ENCODE measurements at places on chromosomes 2 and 18. TPM values are rescaled to one million over a fixed set of nuclear protein-coding genes. Genes with fewer than 3 reads are reported as not detected.

DNA sequence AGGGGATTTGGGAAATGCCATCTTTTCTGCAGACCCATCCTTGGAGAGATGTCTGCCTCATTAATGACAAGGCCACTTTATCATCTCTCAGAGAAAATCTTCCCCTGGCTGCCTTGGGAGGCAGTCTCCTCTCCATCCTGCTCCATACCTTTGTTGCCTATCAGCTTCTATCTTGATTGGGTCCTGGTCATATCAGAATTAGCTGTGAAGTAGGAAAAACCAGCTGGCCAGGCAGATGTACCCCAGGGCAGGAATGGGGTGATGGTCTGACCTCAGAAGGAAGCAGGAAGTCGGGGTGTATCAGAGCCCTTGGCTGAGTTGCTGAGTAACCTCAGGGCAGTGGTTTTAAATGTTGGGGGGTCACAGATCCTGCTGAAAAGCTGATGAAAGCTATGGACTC lies 41.3 kb downstream of the ALK start:
- DNase-seq = no peak

- peak; percentile 36 for DNase-seq
Observed at GRCh38 chr2:25473758-25474340, 132.1 kb upstream of the DNMT3A start.

MYOM1 gene
- 0.90 TPM for total RNA-seq

GRCh38 chr2:60735496-60736250 lies 20.4 kb upstream of the PAPOLG start:
- DNase-seq = no peak

- no peak for DNase-seq
Observed at GRCh38 chr18:51668607-51669006, 471.1 kb upstream of the MEX3C start.

GRCh38 chr2:138428710-138429440 lies 72.7 kb upstream of the SPOPL start:
- DNase-seq = no peak

GRCh38 chr2:238158018-238158508 lies 707 bp upstream of the ERFE start:
- no peak for DNase-seq

- no peak for DNase-seq
Observed at GRCh38 chr2:196286821-196287220, 115.4 kb upstream of the STK17B start.

GRCh38 chr2:113390124-113390849 lies 47.2 kb upstream of the ZNG1B start:
- DNase-seq = peak; percentile 82

DNA sequence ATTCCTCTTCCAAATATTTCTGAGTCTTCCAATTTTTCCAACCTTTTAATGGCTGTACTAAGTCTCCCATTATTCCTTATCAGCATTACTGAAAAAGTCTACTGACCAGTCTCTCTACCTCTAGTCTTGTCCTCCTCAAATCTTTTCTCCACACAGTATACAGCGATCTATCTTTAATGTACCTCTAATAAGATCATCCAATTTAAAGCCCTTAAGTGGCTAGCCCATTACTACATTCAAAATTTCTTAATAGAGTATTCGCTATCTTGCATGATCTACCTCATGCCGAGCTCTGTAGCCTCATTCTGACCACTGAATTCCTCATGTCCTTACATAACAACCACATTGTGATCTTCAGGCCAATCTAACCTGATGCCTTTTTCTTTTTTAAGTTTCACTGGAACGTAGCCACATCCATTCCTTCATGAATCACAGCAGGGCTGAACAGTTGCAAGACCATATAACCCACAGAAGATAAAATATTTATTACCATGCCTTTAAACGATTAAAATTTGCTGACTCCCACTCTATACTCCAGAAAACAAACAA lies 57.9 kb downstream of the SLC66A3 start:
- peak; percentile 60 for DNase-seq

DNA sequence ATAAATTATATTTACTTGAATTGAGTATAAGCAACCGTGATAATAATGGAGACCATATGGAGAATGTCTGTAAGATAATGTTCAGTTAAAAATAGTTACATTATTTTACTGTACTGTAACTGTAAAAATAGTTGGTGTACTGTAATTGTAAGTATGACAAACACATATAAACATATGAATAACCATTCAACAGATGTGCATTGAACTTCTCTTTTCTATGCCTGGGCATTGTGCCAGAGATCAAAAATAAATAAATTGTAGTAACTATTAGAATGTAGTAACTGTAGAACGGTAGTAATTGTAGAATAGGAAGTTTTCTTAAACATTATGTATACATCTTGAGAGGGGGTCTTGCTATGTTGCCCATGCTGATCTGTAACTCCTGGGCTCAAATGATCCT lies 287.4 kb upstream of the EPAS1 start:
- DNase-seq = no peak

EN1 gene
- 0.63 TPM for total RNA-seq

- peak; percentile 95 for DNase-seq
Observed at GRCh38 chr2:17643031-17643615, 102.6 kb downstream of the VSNL1 start.

SLC25A52 gene
- total RNA-seq = not detected

ACMSD gene
- total RNA-seq = not detected

DNA sequence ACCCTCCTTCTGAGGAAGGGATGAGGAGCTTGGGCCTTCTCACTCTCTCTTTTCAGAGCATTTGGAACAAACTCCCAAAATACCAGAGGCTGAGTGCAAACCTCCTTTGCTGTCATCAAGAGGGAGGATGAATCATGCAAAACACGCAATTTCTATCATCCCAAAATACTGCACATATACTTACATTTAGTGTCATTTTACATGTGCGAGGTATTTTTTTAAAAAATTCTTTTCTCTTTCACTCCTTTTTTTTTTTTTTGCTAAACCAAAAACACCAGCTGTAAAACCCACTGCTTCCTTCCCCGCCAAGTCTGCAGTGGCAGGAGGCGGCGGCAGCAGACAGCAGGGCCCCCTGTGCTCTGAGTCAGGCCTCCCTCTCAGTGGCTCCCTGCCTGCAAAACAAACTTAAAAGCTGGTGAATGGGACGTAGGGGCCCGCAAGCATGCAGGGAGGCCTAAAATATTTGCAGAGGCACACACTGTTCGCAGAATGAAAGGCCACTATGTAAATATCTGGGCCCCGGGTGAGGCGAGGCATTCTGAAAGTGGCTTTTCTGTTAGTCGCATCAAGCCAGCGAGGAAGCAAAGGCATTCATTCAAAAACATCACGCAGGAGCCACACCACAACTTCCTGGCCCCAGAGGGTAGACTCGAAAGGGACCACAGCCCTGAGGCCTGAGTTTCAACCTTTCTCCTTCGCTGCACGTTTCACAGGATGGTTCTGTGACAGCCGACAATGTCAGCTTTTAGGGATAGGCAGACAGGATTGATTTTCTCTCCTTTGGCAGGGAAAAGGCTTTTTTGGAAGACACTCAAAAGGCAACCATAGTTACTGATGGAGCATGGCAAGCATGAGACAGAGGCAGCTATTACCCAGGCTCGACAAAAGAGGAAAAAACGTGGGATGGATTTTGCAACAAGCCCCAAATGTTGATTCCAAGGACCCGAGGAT lies 73.4 kb downstream of the ACTR2 start:
- peak; percentile 94 for DNase-seq

- no peak for DNase-seq
Observed at GRCh38 chr18:35174093-35174731, 66.6 kb upstream of the ZNF397 start.

GPR35 gene
- total RNA-seq = 0.09 TPM

DNA sequence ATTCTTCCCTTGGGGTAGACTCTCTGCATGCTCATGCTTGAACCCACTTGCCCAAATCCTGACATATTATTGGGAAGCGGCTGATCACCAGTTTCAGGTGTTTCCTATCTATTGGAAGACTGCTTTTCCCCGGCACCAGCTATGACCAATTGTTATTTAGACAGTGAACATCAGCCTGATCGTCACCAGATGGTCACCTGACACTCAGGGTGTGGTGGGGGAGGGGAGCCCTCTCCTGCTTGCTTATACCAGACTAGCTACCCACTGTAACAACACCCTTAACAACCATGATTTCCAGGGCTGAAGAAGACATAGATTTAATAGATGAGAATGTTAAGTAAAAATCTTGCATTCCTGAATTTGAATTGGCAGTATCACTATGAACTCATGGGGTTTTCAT lies 44.3 kb downstream of the RBM43 start:
- DNase-seq = no peak

DNA sequence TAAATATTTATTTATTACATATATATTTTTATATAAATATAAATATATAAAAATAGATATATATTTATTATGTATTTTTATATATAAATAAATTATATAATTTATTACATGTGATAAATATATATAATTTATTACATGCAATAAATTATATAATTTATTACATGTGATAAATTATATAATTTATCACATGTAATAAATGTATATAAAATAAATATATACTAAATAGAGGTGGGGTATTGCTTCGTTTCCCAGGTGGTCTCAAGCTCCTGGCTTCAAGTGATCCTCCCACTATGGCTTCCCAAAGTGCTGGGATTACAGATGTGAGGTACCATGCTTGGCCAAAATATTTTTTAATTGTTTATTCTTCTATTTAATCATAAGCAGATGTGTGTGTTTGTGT lies 3.6 kb upstream of the G6PC2 start:
- DNase-seq = no peak

Data from fibroblast of the aortic adventitia (primary cell).